ENCODE measurements at places on chromosomes 11 and 22. TPM values are rescaled to one million over a fixed set of nuclear protein-coding genes. Genes with fewer than 3 reads are reported as not detected.

The DDX25 gene
- total RNA-seq = not detected

The CNGA4 gene
- total RNA-seq = 0.06 TPM

The SMC1B gene
- total RNA-seq = 0.13 TPM

The ADORA2A gene
- total RNA-seq = 2.2 TPM
